ENCODE measurements at places on chromosomes 6 and 20.

GRCh38 chr6:47655719-47656595 lies 42.4 kb upstream of the ADGRF4 start:
- DNase-seq = no peak

DNA sequence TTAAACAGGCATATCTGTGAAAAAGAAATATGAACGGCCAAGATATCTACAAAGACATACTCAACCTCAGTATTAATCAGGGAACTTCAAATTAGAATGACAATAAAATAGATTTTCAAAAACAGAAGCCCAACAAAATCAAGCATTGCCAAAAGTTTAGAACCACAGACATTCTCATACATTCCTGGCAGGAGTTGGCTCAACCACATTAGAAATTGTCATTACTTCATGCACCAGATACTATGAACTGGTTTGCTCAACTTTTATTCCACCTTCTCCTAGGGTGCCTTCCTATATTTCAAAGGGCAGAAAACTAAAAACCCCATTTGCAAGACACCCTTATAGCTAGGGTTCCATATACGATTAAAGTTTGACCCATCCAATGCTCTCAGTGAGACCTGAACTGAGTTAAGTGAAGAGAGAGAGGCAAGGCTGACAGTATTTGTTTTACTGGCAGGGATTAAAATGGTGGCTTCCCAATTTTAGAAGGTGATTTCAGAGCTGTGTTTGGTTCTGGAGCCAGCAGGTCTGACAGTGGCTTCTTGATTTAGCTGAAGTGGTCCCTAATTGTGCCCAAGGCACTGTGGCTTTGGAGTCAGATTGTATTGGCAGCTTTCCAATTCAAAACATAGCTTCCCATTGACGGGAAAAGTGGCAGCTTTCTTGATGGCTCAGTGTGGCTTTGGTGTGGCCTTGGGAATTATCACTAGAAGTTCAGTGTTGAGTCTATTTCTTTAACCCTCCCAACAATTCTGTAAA lies 77.1 kb upstream of the CDYL start:
- no peak for DNase-seq

GRCh38 chr6:145009711-145010110 lies 724.6 kb downstream of the UTRN start:
- DNase-seq = no peak

DNA sequence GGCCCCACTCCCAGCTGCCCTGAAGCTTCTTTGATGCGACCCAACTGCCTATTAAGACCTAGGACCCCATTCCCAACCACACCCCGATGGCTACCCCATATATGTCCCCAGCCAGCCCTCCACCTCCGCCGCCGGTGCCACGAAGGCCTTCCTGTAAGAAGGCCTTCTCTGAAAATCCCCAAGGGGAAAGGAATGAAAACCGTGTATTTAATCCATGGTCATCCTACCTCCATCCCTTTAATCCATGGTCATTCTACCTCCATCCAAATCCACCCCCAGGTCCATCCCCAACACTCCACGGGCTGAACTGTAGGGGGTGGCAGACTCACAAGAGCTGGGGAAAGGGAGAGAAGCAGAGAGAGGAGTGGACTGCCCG lies 545 bp upstream of the VSX1 start:
- DNase-seq = no peak

DNA sequence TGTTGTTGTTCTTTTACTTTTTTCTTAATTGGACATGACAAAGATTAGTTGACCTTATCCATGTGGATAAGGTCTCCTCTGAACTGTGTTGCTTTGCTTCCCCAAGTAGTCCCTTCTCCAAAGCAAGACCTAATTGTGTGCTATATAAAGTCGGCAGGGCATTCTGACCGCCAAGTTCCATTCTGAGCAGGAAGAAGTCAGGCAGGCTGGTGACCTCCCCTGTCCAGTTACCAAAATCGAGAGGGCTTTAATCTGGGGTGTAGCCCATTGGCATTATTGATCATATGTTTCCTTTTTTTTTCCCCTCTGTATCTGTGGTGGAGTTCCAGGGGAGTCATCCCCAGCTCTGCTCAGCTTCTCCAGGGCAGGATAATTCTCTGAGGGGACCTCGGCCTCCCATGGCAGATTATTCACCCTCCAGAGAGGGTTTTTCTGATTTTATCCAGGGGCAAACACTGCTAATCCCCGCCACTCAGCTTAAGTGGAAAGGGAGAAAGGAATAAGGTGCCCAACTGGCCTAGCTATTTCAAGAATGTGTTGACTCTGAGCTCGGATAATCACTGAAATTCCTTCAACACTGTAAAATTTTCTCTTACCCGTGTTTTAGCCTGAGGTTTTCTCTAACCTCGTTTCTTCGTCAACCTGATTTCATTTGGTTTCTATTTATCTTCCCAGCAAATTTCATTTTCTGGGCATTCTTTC lies 71.8 kb upstream of the L3MBTL3 start:
- no peak for DNase-seq

GRCh38 chr6:73728548-73729205 lies 32.7 kb downstream of the CD109 start:
- no peak for DNase-seq

GRCh38 chr6:154307696-154308425 lies 48.7 kb downstream of the IPCEF1 start:
- no peak for DNase-seq

- no peak for DNase-seq
These were observed 4.9 kb upstream of the SAMD5 start for GRCh38 chr6:147503587-147503986.

- no peak for DNase-seq
These were observed 124.4 kb downstream of the KCNQ5 start for GRCh38 chr6:72746276-72746675.

- DNase-seq = no peak
These were observed 16.7 kb upstream of the TFAP2A start for GRCh38 chr6:10431423-10432164.

DNA sequence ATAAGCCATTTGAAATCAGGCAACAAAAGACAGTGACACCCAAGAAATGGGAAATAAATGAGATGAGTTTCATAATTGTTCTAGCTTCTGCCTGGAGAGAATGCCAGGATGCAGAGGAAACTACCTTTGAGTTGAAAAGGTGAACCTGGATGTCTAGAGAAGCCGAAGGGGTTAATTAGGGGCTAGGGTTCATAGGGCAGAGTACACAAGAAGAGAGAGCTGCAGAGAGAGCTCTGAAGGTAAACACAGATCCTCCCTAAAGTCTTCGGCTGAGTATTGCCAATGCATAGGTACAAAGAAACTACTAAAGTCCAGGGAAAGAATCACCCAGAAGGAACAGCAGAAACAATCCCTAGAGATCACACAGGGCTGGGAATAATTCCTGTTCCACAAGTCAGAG lies 119.7 kb upstream of the BEND3 start:
- no peak for DNase-seq

DNA sequence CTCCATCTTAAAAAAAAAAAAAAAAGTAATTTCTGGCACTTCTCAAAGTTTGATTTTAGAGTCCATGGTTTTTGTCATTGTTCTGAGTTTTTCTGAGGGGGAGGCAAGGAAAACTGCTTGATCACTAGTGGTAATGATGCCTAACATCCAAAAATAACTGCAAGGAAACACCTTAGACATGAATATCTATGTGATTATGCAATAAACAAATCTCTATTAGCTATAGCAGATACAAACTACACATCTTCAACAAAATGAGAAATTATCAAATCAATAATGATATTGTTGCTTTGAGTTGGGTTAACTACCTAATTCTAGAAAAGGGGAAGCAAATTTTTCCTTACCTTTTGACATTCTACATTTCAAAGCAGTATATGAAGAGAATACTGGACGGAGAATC lies 230.9 kb upstream of the JARID2 start:
- DNase-seq = no peak

GRCh38 chr20:50514750-50515149 lies 4.6 kb downstream of the PTPN1 start:
- DNase-seq = no peak

GRCh38 chr20:52060794-52061714 lies 130.5 kb downstream of the ZFP64 start:
- no peak for DNase-seq

- DNase-seq = no peak
These were observed 53.6 kb downstream of the JPH2 start for GRCh38 chr20:44133424-44133823.

GRCh38 chr6:36714511-36714910 lies 16.9 kb downstream of the RAB44 start:
- no peak for DNase-seq

DNA sequence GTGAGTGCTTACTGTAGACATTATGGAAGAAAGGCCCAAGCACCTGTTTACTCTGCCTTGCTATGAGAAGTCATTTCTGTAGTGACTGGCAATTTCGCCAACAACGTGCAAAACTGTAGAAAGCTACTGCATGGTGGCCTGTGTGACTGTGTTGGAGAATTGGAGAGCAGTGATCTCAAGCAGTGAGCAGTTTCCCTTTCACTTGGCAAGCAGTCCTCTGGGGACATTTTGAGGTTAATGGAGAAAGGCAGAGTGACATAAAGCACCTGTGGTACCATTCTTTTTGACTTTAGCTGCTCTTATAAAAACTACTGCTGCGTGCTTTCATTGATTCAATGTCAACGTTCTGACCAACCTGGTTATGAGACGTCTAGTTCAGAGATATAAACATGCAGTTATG lies 382.6 kb upstream of the JAG1 start:
- no peak for DNase-seq

DNA sequence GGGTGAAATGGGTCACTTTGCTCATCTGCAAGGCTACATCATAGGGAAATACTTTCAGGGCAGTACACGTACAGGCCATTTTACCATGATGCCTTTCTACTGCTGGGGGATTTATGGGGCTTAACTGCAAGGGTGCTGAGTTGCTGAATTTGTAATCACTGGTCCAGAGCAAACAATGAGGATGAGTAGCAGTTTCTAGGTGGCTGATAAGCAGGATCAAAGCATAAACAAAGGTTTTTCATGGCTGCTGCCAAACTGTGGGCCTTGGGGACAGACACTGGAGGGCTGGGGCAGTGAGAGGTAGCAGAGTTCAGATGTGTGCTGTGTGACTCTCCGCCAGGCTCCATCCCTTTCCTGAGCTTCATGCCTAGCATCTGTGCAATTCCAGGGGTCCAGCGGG lies 68.3 kb downstream of the CNBD2 start:
- no peak for DNase-seq

GRCh38 chr20:41364236-41364855 lies 2.3 kb downstream of the EMILIN3 start:
- DNase-seq = no peak

- DNase-seq = no peak
These were observed at the start of gene HLA-DRA for GRCh38 chr6:32439602-32440214. TSS of gene HLA-DRA (plus strand) at chr6:32439887. CDS start at chr6:32439951, 64 bp downstream.

GRCh38 chr6:107489636-107490565 lies at the start of gene SOBP:
TSS of gene SOBP (plus strand) at chr6:107490117. CDS start at chr6:107490617, 500 bp downstream.
- DNase-seq = peak; percentile 12

- DNase-seq = no peak
These were observed 67.9 kb downstream of the TRMT11 start for GRCh38 chr6:126054258-126054702.

GRCh38 chr6:72733045-72733444 lies 111.2 kb downstream of the KCNQ5 start:
- DNase-seq = no peak

DNA sequence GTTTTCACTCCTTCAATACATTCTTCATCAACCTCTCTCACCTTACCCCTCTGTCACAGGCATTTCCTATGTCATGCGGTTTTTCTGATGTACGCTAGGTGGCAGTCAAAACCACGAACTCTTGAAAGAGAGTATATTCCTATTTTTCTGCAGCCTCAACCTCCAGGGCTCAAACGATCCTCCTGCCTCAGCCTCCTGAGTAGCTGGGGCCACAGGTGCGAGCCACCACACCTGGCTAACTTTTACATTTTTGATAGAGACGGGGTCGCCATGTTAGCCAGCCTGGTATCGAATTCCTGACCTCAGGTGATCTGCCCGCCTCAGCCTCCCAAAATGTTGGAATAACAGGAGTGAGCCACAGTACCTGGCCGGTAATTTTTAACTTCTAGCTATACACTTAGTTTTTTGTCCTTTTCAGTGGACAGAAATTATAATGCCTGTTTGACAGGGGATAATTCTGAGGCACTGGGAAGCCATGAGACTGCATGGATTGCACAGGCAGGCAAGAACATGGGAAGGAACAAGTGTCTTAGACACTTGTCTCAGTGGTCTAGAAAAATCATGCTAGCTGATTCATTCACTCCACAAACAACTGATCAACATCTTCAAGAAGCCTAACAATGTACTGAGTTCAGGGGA lies 22.5 kb upstream of the HFE start:
- DNase-seq = no peak

- DNase-seq = no peak
These were observed 846 bp downstream of the PDE10A start for GRCh38 chr6:165662041-165662748.

DNA sequence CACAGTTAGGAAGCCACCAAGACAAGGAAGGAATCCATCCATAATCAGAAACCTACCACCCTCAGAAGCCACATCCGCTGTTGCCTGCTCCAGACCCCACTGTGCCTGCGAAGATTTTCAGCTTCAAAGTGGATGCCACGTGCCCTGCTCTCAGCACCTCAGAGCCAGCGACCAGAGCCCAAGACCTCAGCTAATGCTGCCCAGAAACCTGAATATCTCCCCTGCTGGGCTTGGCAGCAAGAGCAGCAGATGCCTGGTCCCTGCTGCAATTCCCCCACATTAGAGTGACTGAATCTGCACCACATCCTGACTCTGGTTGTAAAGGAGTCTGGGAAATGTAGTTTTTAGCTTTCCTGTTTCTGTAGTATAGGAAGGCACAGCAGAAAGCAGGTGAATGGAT lies 10.7 kb upstream of the ULBP3 start:
- no peak for DNase-seq

DNA sequence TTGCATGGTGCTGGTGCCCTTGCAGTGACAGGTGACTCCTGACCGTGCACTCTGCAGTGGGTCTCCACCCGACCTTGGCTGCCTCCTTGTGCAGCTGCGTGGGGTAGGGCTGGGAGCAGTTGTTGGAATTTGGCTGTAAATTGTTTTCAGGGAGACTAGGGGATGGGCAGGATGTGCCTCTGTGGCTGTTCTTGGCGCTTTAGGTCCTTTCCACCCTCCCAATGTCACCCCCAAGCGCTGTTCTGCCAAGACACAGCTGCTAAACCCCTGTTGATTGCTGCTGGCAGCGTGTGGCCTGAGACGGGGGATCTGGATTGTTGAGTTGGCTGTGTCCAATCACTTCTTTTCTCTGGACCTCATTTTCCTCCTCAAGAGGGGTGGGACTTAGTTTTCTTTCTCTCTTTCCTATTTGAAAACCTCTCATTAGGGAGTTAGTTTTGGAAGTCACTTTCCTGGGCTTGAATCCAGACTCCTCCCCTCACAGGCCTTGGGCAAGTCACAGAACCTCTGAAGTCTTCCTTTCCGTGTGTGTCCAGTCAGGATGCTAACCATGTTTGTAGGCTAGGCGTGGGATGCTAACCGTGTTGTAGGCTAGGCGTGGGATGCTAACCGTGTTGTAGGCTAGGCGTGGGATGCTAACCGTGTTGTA lies 8.5 kb downstream of the IGF2R start:
- DNase-seq = no peak

GRCh38 chr6:139580592-139581484 lies 206.4 kb upstream of the CITED2 start:
- DNase-seq = no peak
